Omental fat pad (tissue), 4 donors: ENCODE measurements at places on chromosomes 16 and 17. TPM values are rescaled to one million over a fixed set of nuclear protein-coding genes. Genes with fewer than 3 reads are reported as not detected.

The C16orf92 gene
- not detected for total RNA-seq

The BTBD17 gene
- total RNA-seq, result not detected

The LRRC75A gene
- total RNA-seq, result 3.0 TPM

The KRT32 gene
- not detected for total RNA-seq

The GPR179 gene
- not detected for total RNA-seq

The SLC38A8 gene
- not detected for total RNA-seq

The ACE gene
- total RNA-seq, result 4.2 TPM

The KARS1 gene
- 125 TPM for total RNA-seq

The P2RX1 gene
- 2.4 TPM for total RNA-seq

The RNU2-1 gene
- total RNA-seq, result not detected

The FSCN2 gene
- not detected for total RNA-seq

The MILR1 gene
- total RNA-seq, result 25.1 TPM

The ZNF624 gene
- total RNA-seq, result 4.1 TPM

The CHD9NB gene
- 0.48 TPM for total RNA-seq

The ZNF23 gene
- total RNA-seq, result 6.4 TPM

The SCGB1C2 gene
- total RNA-seq, result not detected

The PSMB10 gene
- 29.9 TPM for total RNA-seq

The TMEM220 gene
- 7.8 TPM for total RNA-seq
